Midbrain (tissue), 1 donor: ENCODE measurements at places on chromosomes 12 and 14.
A peak's percentile ranks its signal among the peaks of the same experiment; 100 is the strongest.

GRCh38 chr14:61992139-61992538, 229.9 kb downstream of the SNAPC1 start:
- no peak for DNase-seq

DNA sequence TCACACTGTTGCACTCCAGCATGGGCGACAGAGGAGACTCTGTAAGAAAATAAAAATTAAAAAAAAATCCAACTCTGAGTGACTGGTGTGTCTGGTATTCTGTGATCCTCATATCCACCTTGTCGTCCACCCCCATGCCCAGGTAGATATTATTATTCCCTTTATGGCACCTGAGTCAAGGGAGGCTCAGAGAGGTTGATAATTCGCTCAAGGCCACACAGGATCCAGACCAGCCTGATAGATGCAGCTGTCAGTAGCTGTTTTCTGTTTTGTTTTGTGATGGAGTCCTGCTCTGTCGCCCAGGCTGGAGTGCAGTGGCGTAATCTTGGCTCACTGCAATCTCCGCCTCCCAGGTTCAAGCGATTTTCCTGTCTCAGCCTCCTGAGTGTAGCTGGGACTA, 14.8 kb upstream of the FAM222A start:
- DNase-seq, result no peak

DNA sequence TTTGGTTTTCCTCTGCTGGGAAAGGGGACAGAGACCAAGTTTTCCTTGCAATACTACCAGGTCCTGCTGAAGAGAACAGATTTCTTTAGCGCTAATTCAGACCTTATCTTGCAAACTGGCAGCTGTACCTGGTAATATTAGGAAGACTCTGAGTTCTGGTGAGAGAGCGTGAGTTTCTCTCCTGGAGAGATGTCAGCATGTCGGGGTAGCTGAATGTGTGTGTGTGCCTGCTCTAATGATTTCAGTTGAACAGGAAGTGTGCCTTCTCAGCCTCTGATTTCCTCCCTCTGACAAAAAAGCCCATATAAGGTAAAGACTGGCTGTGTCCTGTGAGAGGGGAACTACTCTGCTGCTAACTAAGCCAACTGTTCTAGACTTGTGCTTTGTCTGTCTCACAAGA, 10.3 kb upstream of the ERP27 start:
- peak; percentile 6 for DNase-seq

DNA sequence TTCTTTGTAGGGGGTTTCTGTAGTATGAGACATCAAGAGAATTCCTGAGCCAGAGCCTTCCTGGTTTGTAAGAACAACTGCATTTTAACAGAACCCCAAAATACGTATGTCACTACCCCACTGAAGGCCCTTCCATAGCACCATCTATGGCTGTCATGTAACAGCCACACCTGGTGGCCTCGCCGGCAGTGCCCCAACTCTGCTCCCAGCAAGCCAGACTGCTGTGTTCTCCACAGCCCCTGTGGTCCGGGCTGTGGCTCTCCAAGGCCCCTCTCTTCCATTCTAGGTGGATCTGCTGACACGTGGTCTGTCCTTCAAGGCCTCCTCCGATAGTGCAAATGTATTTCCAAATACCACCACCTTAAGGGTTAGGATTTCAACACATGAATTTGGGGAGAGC, 9.9 kb upstream of the PPP1R13B start:
- no peak for DNase-seq

- no peak for DNase-seq
These were observed 158.5 kb downstream of the KLRB1 start for GRCh38 chr12:9449181-9449580.

GRCh38 chr12:116266168-116266601, 11.3 kb downstream of the MED13L start:
- no peak for DNase-seq

DNA sequence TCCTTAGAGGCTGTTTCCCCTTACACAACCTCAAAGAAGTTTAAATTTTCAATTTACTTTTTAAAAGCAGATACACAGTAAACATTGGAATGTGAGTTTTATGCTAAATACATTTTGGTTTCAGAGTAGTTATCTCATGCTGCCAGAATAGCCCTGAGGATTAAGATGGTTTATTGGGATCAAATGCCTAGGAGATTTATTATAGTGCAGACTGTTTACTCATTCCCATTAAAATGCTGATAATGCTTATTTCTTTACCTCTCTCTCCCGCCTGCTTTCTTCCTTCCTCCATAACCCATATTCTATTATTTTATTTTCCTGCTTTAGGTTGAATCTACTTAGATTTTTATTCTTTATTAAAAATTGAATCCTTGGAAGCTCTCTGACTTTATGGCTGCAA, 340.2 kb downstream of the DIO2 start:
- DNase-seq, result no peak

DNA sequence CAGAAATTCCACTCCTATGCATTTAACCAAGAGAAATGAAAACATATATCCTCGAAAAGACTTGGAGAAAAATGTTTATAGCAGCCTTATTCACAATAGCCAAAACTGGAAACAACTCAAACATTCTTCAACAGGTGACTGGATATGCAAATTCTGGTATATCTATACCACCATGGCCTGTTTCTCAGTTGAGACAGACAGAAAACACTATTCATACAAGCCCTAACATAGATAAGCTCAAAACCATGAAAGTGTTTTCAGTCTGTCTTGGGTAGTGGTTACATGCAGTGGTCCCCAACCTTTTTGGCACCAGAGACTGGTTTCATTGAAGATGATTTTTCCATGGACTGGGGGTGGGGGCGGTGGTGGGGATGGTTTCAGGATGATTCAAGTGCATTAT, 83.8 kb downstream of the SRGAP1 start:
- DNase-seq, result no peak

DNA sequence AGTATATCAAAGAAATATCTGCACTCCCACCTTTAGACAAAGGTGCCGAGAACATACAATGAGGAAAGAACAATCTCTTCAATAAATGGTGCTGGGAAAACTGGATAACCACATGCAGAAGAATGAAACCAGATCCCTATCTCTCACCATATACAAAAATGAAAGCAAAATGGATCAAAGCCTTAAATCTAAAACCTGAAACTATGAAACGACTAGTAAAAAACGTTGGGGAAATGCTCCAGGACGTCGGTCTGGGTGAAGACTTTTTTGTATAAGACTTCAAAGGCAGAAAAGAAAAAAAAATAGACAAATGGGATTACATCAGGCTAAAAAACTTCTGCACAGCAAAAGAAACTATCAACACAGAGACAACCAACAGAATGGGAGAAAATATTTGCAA, 83.8 kb downstream of the PPM1A start:
- no peak for DNase-seq

GRCh38 chr12:42593874-42594273, 4.3 kb upstream of the PRICKLE1 start:
- DNase-seq, result no peak

- DNase-seq, result no peak
These were observed 126.3 kb upstream of the RTL1 start for GRCh38 chr14:101029668-101030290.

GRCh38 chr12:31585895-31586294, 5.0 kb downstream of the DENND5B start:
- no peak for DNase-seq

- DNase-seq, result no peak
These were observed 119.1 kb upstream of the PMCH start for GRCh38 chr12:102316723-102317122.

DNA sequence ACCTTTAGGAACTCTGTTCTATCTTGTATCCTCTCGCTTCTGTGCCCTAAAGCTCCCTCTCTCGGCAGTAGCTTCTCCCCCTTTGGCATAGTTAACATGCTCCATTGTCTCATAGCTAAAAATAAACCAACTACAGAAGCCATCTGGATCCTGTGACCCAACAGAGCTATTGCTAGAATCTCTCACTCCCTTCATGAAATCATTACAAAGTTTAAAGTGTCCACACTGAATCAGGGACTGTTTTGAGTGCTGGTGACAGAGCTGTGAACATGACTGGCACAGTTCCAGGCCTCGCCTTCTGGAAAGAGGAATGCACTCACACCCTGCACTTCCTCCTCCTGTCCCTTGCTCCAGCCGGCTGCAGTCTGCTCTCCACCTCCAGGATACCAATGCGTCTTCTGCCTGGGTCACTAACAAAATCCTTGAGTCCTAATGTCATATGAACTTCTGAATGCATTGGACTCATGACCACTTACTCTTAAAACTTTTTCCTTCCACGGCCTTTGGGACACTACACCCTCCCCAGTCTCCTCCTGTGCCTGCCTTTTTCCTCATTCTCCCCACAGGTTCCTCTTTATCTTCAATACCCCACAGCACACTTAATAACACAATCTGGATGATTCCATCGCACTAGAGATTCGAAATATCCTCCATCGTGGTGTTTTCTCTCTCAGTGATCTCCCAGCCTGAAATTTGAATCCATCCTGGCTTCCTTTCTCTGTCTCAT, 13.2 kb downstream of the PLBD1 start:
- peak; percentile 49 for DNase-seq

GRCh38 chr12:75560167-75560566, 48.8 kb upstream of the KRR1 start:
- peak; percentile 50 for DNase-seq

DNA sequence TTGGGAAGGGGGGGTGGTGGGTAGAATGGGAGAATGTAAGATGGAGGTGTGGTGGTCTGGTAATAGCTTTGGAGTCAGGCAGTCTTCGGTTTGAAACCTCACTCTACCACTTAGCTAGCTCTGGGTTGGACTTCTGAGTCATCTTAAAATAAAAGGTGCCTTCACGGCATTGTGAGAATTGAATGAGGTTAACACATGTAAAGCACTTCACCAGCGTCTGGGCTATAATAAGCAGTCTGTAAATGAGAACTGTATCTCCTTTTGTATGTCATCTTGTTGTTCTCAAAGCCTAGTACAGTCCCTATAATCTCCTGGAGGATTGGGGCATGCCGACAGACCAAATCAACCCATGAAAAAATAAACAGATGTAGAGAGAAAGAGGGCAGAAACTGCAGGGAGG, 11.2 kb downstream of the C2CD5 start:
- DNase-seq, result no peak

- no peak for DNase-seq
These were observed 31.8 kb upstream of the RAD51AP1 start for GRCh38 chr12:4506870-4507269.

DNA sequence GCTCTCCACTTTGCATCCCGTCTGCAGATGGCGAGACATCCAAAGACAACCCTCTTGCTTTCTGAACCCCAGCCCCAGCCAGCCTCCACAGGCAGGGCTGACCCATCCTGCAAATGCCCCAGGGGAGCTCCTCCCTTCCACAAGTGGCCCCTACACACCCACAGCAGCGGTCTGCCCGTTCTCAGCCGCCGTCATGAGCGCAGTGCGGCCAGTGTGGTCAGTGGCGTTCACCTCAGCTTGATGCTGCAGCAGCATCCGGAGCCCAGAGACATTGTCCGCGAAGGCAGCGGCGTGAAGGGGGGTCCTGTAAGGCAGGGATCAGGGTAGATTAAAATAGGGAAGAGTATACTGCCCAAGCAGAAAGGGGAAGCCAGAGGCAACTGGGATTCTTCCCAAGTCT, 13.7 kb downstream of the ANKRD52 start:
- DNase-seq, result no peak

GRCh38 chr12:120209851-120210250, 8.9 kb upstream of the RPLP0 start:
- DNase-seq, result no peak

DNA sequence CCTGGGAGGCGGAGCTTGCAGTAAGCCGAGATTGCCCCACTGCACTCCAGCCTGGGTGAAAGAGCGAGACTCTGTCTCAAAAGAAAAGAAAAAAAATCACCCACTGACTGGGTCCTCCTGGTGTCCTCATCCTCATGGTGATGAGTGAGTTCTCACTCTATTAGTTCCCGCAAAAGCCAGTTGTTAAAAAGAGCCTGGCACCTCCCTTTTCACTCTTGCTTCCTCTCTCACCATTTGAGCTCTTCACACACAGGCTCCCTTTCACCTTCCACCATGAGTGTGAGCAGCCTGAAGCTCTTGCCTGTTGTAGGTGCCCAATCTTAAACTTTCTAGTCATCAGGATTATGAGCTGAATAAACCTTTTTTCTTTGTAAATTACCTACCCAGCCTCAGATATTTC, 176.4 kb downstream of the SLC38A4 start:
- no peak for DNase-seq

GRCh38 chr14:94227029-94227428, 52.9 kb downstream of the PPP4R4 start:
- DNase-seq, result no peak

DNA sequence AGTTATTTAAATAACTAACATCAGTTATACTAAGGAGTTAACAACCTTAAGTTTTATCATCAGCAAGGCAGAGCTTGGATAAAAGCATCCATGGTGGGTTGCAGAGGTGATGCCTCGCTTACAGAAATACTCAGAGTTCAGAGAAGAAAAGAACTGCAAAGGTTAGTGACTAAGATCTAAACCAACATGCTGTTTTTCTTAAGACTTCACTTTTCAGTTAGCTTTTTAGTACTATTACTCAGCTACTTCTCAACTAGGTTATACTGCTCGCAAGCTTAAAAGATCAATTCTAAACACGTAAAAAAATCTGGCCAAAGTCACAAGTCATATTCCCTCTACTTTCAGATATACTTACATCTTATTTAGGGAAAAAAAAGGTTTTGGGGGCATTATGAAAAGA, 2.8 kb downstream of the PPP1CC start:
- no peak for DNase-seq

DNA sequence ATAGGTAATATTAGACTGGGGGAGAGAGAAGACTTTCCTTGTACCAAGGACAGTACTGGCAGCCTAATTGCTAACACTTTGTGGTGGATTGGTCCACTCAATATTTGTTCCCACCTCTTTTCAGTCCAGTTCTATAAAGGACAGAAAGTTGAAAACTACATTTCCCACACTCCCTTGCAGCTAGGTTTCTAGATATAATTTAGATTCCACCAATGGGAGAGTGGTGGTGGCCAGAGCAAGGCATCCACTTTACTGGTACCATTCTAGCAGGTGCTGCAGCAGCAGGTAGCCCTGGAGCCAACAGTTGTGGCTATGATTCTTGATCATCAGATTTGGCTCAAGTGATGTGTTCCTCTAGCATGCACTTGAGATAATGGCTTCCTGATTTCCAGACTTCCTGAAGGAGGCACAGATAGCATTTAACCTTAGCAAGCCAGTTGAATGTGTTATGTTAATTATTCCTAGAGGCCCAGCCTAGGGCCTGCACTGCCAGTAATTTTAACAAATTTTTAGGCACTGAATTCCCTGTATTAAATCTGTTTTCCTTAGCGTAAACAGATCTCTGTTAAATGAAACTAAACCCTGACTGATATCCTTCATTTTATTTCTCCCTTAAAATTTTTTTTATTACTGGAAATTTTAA, 24.4 kb downstream of the SLC38A1 start:
- no peak for DNase-seq

DNA sequence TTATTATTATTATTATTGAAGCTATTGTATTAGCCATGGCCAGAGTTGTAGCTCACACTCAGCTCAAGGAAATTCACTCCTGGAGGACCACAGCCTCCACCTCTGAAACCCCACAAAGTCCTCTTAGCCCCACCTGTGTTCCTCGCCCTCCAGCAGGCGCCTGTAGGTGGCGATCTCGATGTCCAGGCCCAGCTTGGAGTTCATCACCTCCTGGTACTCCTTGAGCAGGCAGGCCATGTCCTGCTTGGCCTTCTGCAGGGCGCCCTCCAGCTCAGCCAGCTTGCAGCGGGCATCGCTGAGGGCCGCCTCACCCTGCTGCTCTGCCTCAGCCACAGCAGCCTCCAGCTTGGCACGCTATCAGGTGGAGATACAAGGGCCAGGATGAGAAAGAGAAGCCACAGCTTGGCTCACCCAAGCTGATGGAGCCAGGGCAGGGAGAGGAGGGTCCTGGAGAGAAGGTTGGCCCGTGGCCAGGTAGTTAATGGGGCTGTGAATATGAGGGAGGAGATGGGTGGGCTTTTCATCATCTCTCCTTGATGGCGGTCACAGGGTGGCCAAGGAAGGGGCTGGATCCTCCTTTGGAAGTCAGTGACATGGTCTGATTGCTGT, 5.1 kb downstream of the KRT85 start:
- DNase-seq, result no peak
